NCI-H1417 treated with DMSO at 0.1 percent for 48 hours (cell line): ENCODE measurements at places on chromosomes 1 and 21.

- DNase-seq, result no peak
Observed at GRCh38 chr1:154682254-154682653, 74.3 kb upstream of the ADAR start.

- DNase-seq, result no peak
Observed at GRCh38 chr1:7680207-7680954, 90.7 kb upstream of the VAMP3 start.

- DNase-seq, result no peak
Observed at GRCh38 chr1:7235871-7236517, 450.7 kb downstream of the CAMTA1 start.

DNA sequence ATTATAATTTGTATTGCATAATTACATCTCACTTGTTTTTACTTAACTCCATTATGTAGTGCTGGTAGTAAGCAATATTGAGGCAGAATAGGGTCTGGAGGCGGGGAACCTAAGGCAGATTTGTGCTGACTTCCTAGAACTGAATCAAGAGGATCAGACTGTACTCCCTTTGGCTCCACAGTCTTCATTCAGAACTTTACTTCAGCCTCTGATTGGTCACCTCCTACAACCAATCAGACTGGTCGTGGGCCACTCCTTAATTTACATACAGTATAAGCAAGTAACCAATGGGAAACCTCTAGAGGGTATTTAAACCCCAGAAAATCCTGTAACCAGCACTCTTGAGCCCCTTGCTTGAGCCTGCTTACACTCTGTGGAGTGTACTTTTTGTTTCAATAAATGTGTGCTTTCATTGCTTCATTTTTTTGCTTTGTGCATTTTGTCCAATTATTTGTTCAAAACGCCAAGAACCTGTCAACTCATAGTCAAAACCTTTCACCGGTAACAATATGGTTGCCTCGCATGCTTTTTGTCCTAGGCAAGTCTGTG, 31.6 kb downstream of the ZBTB8OS start:
- DNase-seq, result no peak
